ENCODE measurements at places on chromosomes 7 and 10.

DNA sequence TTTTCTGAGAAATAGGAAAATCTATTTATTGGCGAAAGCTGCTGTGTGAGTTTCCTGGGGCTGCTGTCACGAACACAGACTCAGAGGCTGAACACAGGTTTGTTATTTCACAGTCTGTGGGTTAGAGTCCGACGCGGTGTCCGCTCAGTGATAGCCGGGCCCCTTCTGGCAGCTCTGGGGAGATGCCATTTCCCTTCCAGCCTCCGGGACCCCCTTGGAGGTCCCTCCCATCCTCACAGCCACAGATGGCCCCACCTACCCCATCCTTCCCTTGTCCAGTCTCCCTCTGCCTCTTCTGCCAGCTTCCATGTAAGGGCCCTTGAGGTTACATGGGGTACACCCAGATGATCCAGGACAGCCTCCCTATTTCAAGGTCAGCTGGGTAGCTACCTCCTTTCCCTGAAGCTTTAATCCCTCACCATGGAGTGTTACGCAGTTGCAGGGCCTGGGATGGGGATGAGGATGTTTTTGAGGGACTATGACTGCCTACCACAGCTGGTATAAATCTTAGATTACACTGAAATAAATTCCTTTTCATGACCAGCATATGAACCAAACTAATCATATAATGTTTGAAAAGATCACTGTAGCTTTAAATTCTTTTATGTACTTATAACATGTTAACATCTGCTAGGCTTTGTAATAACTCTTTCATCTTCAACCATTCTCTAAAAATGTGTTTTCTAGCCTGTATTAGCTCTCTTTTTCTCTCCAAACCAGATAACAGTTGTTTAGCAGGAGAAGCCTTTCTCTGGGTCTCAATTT, 98.5 kb downstream of the WDR37 start:
- DNase-seq = no peak

DNA sequence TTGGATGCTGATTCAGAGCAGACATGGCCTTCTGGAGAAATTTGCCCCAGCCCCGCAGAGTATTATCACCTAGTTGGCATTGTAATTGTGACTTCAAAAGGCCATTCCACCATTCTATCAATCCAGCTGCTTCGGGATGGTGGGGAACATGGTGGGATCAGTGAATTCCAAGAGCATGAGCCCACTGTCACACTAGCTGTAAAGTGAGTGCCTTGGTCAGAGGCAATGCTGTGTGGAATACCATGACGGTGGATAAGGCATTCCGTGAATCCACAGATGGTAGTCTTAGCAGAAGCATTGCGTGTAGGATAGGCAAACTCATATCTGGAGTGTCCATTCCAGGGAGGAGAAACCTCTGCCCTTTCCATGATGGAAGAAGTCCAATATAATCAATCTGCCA, 13.3 kb upstream of the TMEM248 start:
- no peak for DNase-seq

GRCh38 chr7:112203365-112203739, 2.8 kb downstream of the DOCK4 start:
- no peak for DNase-seq

- peak; percentile 63 for DNase-seq
Measured at GRCh38 chr10:113520690-113521474, 32.0 kb upstream of the HABP2 start.

GRCh38 chr7:43496596-43496995, 86.3 kb upstream of the STK17A start:
- no peak for DNase-seq

DNA sequence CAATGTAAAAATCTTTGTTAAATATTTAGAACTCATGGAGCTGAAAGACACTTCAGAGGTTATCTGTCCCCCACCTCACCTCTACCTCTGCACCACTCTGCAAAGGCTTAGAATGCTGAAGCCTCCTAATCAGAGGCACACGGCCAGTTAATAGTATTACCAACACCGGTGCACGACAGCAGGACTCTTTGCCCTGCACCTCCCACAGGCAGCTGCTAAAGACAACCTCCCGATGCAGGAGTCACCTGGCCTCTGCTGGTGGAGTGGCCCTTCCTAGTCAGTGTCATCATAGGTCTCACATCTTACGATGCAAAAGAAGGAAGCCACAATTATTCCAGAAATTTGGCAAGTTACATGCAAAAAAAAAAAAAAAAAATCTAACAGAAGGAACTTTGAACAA, 66.6 kb upstream of the MGMT start:
- DNase-seq = no peak

DNA sequence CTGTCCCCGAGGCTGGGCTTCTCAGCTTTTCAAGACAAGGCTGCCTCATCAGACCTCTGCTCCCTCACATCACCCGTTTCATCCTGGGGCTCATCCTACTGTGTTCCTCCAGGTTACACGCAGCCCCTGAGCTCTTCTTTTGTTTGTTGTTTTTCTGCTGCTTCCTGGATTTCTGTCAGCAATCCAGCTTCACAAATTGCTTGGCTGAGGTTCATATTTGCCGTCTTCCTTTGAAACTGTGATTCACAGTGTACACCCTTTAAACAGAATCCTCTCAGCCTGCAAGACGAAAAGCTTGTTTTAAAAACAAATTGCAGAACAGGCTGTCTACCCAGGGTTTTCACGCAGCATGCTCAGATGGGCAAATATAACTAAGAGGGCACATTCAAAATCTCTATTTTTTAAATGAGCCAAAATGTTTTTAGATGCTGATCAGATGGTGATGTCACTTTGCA, 39.1 kb upstream of the PARD3 start:
- no peak for DNase-seq

GRCh38 chr7:75889223-75889825, 10.5 kb downstream of the RHBDD2 start:
- DNase-seq = no peak

Data from transverse colon (tissue), 4 donors.